ENCODE measurements at places on chromosomes 7 and 10. TPM values are rescaled to one million over a fixed set of nuclear protein-coding genes. Genes with fewer than 3 reads are reported as not detected.

DNA sequence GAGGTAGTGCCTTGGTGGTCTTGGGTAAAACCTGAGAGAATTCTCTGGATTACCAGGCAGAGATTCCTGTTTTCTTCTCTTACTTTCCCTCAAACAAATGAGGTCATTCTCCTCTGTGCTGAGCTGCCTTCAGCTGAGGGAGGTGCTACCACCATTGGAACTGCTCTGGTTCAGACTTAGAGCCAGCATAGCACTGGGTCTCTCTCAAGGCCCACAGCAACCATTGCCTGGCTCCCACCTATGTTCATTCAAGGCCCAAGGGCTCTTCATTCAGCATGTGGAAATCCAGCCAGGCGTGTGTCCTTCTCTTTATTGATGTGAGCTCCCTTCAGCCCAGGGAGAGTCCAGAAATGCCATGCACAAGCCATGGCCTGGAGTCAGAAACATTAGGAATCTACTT lies 261.1 kb downstream of the NRG3 start:
- no peak overlapping the region for H3K4me3 ChIP-seq
- H3K4me1 ChIP-seq, result no peaks in the 10 kb centered on the region
- no peaks in the 10 kb centered on the region for H3K27me3 ChIP-seq
- no peaks in the 10 kb centered on the region for H3K36me3 ChIP-seq

GRCh38 chr7:71312755-71313490 lies 181.0 kb downstream of the GALNT17 start:
- no peak overlapping the region for H3K27ac ChIP-seq
- peaks cover 4% of the 10 kb centered on the region for H3K4me1 ChIP-seq
- H3K36me3 ChIP-seq, result no peaks in the 10 kb centered on the region

DNA sequence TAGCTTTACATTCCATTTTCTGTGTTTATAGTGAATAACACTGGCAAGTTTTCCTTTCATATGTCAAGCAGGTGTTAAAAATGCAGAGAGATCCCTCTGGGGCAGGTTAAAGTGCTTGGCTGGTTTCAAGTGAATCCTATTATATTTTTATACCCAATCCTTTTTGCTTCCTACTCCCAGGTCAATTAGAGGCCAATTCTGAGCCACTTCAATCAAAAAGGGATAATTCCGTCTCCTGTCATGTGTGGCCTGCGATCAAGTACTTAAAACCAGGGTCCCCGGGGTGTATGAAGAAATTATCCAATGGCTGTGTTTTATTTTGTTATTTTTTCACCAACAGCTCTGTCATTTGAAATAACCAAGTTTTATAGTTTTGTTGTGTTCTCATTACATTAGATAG lies 313.2 kb downstream of the PRPF18 start:
- peaks cover 5% of the 10 kb centered on the region for H3K4me1 ChIP-seq
- H3K27me3 ChIP-seq, result no peaks in the 10 kb centered on the region
- no peak overlapping the region for H3K4me3 ChIP-seq
- no peak overlapping the region for H3K27ac ChIP-seq
- H3K36me3 ChIP-seq, result no peaks in the 10 kb centered on the region
- no peak for DNase-seq

DNA sequence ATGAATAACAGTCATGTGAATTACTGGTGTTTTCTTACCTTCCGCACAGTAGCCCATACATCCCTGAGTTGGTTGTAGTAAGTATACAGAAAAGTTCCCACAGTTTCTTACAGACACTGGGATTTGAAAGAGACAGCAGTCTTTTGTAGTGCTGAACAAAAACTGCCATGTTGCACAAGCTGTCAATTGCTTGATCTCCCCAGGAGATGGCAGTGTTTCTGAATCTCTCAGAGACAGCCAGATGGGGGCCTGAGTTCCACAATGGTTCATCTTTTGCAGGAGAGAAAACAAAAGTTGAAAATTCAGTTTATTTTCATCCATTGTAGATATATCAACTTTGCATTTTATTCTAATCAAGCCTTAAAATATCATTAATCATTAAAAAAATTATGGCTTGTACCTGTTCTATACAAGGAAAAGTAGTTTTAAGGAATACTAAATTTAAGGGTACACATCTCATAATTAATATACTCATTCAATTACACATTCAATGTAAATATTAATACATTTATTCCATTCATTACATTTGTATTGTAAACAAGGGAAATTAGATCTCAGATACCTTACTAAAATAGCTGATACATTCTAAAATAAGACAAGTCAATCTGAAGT lies 14.5 kb downstream of the VWDE start:
- no peak for DNase-seq
- H3K27me3 ChIP-seq, result no peaks in the 10 kb centered on the region
- no peaks in the 10 kb centered on the region for H3K36me3 ChIP-seq
- no peak overlapping the region for H3K27ac ChIP-seq

DNA sequence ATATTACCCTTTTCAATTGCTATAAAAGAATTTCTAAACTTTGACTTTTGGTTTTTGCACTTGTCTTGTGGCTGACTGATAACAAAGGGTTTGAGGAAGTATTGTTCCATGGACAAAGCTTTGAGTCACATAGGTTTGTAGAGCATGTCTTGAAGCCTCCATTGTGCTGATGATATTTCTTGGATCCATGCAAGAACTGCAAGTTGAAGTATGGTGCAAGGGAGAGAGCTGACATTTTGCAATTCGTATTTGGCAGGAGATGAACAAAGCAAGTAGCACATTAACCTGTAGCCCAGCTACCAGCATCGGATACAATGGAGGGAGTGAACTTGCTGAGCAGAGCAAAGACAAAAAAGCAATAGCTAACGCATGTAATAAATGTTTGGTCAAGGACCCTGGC lies 23.4 kb downstream of the MGAM2 start:
- no peaks in the 10 kb centered on the region for H3K4me1 ChIP-seq
- no peaks in the 10 kb centered on the region for H3K36me3 ChIP-seq
- no peaks in the 10 kb centered on the region for H3K27me3 ChIP-seq
- H3K27ac ChIP-seq, result no peak overlapping the region
- no peak overlapping the region for H3K4me3 ChIP-seq
- no peak for DNase-seq

DNA sequence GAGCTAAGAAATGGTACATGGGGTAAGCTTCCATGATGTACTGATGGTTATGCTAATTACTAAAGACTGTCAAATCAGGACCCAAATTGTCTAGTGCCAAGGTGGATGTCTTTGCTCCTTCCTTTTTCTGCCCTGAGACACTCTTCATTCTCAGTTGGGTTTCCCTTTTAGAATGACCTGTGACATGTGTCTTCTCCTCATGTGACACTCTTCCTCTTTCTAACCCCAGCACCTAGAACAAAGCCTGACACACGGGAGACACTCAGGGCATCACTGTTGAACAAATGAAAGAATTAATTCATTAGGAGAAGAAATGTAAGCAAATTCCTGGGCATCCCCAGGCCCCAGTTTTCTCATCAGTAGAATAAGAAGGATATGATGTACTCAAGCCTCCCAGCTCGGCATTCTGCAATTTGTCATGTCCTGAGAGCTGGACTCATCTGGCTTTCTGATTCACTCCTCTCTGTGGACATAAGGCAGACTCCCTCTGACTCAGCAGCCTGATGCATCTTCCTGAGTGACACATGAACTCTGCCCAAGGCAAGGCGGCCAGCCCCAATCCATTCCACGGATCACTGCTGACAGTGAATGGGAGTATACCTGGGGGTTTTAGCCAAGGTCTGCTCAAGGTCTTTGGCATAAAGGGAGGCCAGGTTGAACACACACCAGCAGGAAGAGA lies 473.8 kb downstream of the KCNMA1 start:
- H3K27ac ChIP-seq, result no peak overlapping the region
- H3K36me3 ChIP-seq, result no peaks in the 10 kb centered on the region
- H3K27me3 ChIP-seq, result no peaks in the 10 kb centered on the region
- no peak overlapping the region for H3K4me3 ChIP-seq

DNA sequence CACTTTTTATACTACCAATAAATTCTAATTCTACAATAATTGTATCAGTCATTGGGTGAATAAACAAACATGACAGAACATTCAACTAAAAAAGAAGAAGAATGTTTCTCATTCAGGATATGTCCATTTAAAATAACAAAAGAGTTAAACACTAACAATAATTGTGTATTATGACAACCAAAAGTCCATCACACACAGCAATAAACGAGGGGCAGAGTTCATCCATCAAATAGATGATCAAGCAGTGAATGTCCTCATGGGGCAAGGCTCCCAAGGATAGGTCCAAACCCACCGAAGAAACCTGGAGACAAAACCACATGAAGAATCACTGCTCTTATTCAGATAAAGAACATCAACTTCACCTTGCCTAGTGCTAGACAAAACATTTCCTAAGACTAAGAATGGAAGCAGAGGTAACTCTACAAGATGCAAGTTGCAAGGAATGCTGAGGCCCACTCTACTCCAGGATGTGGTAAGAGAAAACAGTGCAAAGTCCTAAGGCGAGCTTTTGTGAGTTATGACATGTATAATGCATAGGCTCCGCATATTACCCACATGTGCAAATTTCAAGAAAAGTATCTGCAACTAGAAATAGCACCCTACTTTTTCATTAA lies 115.1 kb downstream of the PARD3 start:
- DNase-seq, result no peak
- no peak overlapping the region for H3K4me3 ChIP-seq
- H3K27me3 ChIP-seq, result no peaks in the 10 kb centered on the region
- H3K4me1 ChIP-seq, result no peaks in the 10 kb centered on the region
- no peak overlapping the region for H3K27ac ChIP-seq
- peaks cover under 1% of the 10 kb centered on the region for H3K36me3 ChIP-seq

DNA sequence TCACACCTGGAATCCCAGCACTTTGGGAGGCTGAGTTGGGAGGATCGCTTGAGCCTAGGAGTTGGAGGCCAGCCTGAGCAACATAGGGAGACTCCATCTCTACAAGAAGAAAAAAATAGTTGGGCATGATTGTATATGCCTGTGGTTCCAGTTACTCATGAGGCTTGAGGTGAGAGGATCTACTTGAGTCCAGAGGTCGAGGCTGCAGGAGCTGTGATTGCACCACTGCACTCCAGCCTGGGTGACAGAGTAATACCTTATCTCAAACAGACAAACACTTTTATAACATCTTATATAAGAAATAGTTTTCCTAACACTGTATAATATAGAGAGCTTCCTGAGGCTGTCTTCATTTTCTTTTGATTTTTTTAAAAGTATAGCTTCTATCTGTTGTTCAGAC lies 448.4 kb upstream of the COBL start:
- no peak overlapping the region for H3K27ac ChIP-seq
- no peaks in the 10 kb centered on the region for H3K36me3 ChIP-seq
- no peak for DNase-seq
- no peaks in the 10 kb centered on the region for H3K4me1 ChIP-seq
- no peak overlapping the region for H3K4me3 ChIP-seq
- no peaks in the 10 kb centered on the region for H3K27me3 ChIP-seq

DNA sequence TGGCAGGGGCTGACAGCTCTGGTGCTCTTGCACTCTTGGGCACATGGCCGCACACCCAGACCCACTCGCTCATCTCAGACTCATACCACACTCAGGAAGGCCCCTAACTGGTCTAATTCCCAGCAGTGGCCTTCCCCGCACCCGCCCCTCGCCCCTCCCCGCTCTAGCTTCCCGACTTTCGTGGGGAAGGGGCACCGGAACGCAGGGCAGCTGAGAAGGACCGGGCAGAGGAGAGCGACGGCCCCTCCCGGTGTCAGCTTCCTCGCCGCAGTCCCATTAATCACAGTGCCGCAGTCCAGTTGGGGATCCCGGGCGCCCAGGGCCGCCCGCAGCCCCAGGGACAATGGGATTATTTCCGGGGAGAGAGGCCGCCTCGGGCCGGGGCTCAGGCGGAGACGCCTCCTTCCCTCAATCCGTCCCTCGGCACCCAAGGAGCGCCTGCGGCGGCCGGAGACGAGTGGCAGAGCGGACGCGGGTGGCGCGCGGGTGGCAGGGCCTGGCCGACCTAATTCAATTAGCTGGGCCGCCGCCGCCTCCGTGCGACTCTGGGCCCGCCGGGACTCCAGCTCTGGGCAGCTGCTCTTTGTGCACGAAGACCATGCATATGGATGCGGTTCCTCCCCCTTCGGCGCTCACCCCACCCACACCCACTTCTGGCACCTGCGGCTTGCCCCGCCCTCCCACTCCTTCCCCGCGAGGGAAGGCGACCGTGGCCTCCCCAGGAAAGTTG lies 7.8 kb upstream of the TLX1 start:
- no peaks in the 10 kb centered on the region for H3K36me3 ChIP-seq
- peak overlapping the region; percentile 5 for H3K4me3 ChIP-seq

DNA sequence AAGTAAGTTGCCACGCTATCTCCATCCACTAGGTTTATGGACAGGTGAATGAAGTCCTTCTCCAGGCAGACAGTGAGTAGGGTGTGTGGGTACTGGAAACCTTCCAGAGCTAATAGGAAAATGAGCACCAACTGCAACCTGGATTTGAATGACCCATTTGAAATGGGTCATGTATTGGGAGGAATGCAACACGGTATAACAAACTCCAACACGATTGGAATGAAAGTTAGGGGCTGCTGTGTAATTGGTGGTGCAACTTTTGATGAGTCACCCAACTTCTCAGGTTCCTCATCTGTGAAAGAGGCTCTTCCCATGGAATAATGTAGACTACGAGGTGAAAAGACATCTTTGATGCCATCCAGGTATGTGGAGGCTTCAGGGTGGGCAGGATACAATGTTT lies 241.4 kb upstream of the PODXL start:
- H3K4me1 ChIP-seq, result no peaks in the 10 kb centered on the region
- no peaks in the 10 kb centered on the region for H3K27me3 ChIP-seq
- DNase-seq, result no peak
- no peak overlapping the region for H3K27ac ChIP-seq
- no peaks in the 10 kb centered on the region for H3K36me3 ChIP-seq

DNA sequence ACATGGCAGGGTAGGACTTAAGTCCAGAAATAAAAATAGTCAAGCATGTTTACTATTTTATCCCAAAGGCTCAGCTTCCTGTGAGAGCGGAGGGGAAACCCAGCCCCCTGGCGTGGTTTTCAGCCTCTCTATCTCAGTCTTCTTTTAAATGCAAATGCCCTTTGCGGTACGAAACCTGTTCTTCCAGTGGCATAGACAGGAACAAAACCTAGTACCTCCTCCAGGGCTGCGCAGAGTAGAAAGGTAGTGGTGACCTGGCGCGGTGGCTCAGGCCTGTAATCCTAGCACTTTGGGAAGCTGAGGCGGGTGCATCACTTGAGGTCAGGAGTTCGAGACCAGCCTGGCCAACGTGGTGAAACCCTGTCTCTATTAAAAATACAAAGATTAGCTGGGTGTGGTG lies 181.3 kb upstream of the FOXK1 start:
- no peaks in the 10 kb centered on the region for H3K27me3 ChIP-seq
- DNase-seq, result no peak
- H3K4me3 ChIP-seq, result no peak overlapping the region
- H3K27ac ChIP-seq, result no peak overlapping the region
- H3K36me3 ChIP-seq, result no peaks in the 10 kb centered on the region
- H3K4me1 ChIP-seq, result no peaks in the 10 kb centered on the region

- no peaks in the 10 kb centered on the region for H3K27me3 ChIP-seq
- H3K4me1 ChIP-seq, result peaks cover 20% of the 10 kb centered on the region
- DNase-seq, result no peak
Measured at GRCh38 chr7:17319164-17320101, 21.0 kb downstream of the AHR start.

GRCh38 chr10:113626809-113627355 lies 37.0 kb downstream of the NRAP start:
- no peaks in the 10 kb centered on the region for H3K4me1 ChIP-seq
- no peak overlapping the region for H3K4me3 ChIP-seq
- DNase-seq, result no peak
- no peaks in the 10 kb centered on the region for H3K27me3 ChIP-seq
- H3K36me3 ChIP-seq, result peaks cover 70% of the 10 kb centered on the region

MOGAT3 gene
- total RNA-seq, result not detected

PDE6C gene
- not detected for total RNA-seq

ZNF853 gene
- total RNA-seq, result 25.2 TPM

PHKG1 gene
- total RNA-seq, result 11.7 TPM

SCRN1 gene
- 33.3 TPM for total RNA-seq

CALHM2 gene
- total RNA-seq, result 23.8 TPM

ACHE gene
- 33.0 TPM for total RNA-seq

CFAP43 gene
- 0.12 TPM for total RNA-seq

CABCOCO1 gene
- total RNA-seq, result 0.35 TPM

WDR86 gene
- 0.33 TPM for total RNA-seq

VPS26A gene
- 20.1 TPM for total RNA-seq

PAX4 gene
- not detected for total RNA-seq

MET gene
- 16.1 TPM for total RNA-seq

C7orf57 gene
- not detected for total RNA-seq
